Ovary (tissue), 10 donors: ENCODE measurements at places on chromosomes 1 and 21. TPM values are rescaled to one million over a fixed set of nuclear protein-coding genes. Genes with fewer than 3 reads are reported as not detected.

- no peaks in the 10 kb centered on the region for H3K36me3 ChIP-seq
- no peak for DNase-seq
- no peak overlapping the region for H3K27ac ChIP-seq
- no peak overlapping the region for H3K4me3 ChIP-seq
- no peaks in the 10 kb centered on the region for H3K4me1 ChIP-seq
- H3K27me3 ChIP-seq, result no peaks in the 10 kb centered on the region
Measured at GRCh38 chr1:55179177-55179835, 35.9 kb downstream of the USP24 start.

DNA sequence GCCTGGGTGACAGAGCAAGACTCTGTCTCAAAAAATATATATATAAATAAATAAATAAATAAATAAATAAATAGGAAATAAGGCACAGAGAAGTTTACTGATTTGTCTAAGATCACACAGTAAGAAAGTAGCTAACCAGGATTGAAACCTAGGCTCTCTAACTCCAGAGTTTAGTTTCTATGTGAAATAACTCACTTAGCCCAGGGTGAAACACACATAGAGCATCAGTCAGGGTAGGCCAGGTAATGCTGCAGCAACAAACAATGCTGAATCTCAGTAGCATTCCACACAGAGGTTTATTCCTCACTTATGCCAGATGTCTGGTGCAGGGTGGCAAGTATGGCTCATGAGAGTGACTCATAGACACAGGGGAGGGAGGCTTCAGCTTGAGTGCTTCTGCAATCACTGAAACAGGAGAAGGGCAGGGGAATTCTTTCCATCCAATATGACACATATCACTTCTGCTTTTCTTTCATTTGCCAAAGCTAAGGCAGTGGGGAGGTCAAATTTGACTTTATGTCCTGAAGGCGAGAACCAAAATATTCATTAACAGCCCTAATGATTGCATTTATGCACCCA is 37.1 kb upstream of the KANK4 start:
- no peaks in the 10 kb centered on the region for H3K4me1 ChIP-seq
- H3K27me3 ChIP-seq, result no peaks in the 10 kb centered on the region

DNA sequence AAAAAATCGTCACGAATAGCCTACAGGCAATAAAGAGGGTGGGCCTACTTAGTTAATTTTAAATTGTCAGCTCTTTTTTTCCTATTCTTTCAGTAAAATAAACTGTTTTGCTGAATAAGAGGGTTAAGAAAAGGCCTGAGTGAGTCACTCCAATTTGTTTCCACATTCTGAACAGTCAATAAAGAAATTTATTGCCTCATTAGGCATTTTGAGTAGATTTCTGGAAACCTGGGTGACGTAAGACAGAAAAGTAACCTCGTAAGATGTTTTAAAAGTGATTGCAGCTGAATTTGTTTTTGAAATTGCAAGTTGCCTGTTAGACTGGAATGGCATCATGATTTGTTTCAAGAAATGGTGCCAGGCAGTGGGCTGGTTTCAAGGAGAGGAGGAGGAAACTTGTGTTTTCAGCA is 439.3 kb downstream of the USP25 start:
- no peaks in the 10 kb centered on the region for H3K36me3 ChIP-seq
- peaks cover 1% of the 10 kb centered on the region for H3K4me1 ChIP-seq
- no peak for DNase-seq
- no peak overlapping the region for H3K4me3 ChIP-seq
- H3K27me3 ChIP-seq, result no peaks in the 10 kb centered on the region

- DNase-seq, result no peak
- no peak overlapping the region for H3K27ac ChIP-seq
- no peaks in the 10 kb centered on the region for H3K36me3 ChIP-seq
- no peak overlapping the region for H3K4me3 ChIP-seq
- peaks cover 4% of the 10 kb centered on the region for H3K4me1 ChIP-seq
Measured at GRCh38 chr1:25486602-25487001, 55.9 kb downstream of the MACO1 start.

- no peaks in the 10 kb centered on the region for H3K27me3 ChIP-seq
- H3K27ac ChIP-seq, result no peak overlapping the region
- H3K4me1 ChIP-seq, result peaks cover 12% of the 10 kb centered on the region
- H3K36me3 ChIP-seq, result no peaks in the 10 kb centered on the region
- peak overlapping the region; percentile 0 for H3K4me3 ChIP-seq
- DNase-seq, result no peak
Measured at GRCh38 chr1:45518910-45519309, 2.8 kb downstream of the PRDX1 start.

DNA sequence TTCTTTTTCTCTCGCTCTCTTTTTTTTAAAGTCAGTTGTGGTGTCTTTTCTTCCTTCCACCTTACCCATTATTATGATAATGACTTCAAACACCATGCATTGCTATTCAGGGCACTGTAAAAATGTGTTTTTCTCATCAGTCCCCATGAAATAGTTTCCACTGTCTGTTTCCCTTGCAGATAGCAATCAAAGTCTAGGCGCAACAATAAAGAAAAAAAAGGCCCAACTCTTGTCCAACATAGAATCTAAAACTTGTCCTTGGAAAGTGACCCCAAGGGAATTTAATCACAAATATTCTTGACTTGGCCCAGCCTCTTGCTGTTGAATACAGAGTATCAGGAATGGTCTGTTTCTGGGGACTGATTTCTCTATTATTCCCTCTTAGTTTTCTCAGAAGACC is 382.5 kb downstream of the PLPP3 start:
- no peaks in the 10 kb centered on the region for H3K27me3 ChIP-seq
- H3K4me3 ChIP-seq, result no peak overlapping the region
- H3K4me1 ChIP-seq, result no peaks in the 10 kb centered on the region
- H3K27ac ChIP-seq, result no peak overlapping the region

DNA sequence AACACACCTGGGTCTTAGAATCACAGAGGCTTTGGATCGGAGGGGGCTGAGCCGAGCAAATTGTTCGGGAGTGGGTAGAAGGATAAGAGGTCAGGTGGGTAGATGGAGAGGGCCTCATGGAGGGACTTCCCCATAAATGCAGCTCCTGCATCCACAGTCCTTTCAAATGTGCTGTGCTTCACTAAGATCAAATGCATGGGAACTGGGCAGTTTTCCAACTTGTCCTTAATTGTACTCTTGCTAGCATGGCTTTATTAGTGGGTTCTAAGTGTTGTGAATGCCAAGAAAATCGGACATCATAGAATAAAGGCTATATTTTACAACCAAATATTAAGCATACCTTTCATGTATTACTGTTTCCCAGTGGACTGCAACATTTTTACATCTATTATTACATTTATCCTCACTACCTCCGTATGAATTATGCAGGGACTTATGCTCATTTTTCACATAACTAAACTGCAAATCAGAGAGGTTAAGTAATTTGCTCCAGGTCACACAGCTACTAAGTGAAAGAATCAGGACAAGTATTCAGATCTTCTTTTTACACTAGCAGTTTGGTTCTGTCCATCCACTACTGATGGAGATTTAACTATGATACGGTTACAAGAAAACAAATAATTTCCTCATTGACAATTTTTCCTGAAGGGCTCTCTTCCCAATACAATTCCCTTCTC is 174.5 kb upstream of the RUNX1 start:
- H3K4me3 ChIP-seq, result no peak overlapping the region
- no peaks in the 10 kb centered on the region for H3K36me3 ChIP-seq
- no peak for DNase-seq
- no peaks in the 10 kb centered on the region for H3K27me3 ChIP-seq
- H3K27ac ChIP-seq, result no peak overlapping the region

DNA sequence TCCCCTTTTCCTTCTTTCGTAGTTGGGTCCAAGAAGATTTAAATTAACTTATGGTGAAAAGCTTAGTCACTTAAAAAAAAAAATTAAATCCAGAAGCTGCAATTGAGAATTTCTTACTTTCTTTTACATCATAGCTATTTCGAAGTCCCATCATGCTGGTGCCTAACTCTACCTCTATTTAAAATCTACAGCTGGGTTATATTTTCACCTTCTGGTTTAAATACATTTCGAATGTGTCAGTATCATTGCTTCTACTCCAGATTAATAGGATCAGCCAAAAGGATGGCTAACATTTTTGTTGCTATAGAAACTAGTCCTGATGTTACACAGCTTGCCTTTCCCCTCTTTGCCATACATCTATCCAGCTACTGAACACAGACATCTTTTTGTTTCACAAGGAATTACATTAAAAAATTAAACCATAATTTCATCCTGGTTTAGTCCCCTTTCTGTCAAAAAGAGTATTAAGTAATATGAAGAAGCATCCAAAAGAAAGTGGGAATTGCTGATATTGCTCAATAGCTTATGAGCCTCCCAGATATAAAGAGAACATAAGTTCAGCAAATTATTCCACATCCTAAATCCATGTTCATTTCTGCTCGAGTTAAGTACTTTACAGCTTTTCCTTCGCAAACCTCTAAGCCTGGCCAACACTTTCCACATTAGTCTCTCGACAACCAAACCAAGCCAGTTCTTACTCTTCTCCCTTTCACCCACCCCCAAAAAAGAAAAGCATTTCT is 396.7 kb upstream of the DAB1 start:
- DNase-seq, result no peak
- no peak overlapping the region for H3K4me3 ChIP-seq
- H3K27me3 ChIP-seq, result no peaks in the 10 kb centered on the region
- H3K27ac ChIP-seq, result no peak overlapping the region

GRCh38 chr1:212678456-212679410 is 20.9 kb downstream of the BATF3 start:
- no peaks in the 10 kb centered on the region for H3K27me3 ChIP-seq
- H3K4me3 ChIP-seq, result no peak overlapping the region
- H3K4me1 ChIP-seq, result no peaks in the 10 kb centered on the region

The ECM1 gene
- polyA plus RNA-seq, result 4.3 TPM

DNA sequence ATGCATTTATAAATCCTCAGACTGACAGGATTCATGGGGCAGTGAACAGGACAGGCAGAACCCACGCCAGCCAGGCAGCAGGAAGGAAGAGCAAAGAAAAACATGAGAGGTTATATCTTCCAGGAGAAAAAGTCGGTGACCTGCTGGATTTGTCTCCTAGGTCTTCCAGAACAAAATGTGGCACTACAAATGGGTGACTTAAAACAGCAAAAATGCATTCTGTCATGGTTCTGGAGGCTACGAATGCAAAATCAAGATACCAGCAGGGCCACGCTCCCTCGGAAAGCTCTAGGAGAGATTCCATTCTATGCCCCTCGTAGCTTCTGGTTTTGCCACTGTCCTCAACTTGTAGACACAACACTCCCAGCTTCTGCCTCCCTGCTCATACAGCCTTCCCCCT is 63.4 kb downstream of the PSMG1 start:
- H3K27me3 ChIP-seq, result no peaks in the 10 kb centered on the region
- H3K36me3 ChIP-seq, result no peaks in the 10 kb centered on the region
- H3K4me1 ChIP-seq, result no peaks in the 10 kb centered on the region
- no peak overlapping the region for H3K4me3 ChIP-seq
- DNase-seq, result no peak

The TNFRSF18 gene
- 0.10 TPM for polyA plus RNA-seq

- H3K27me3 ChIP-seq, result no peaks in the 10 kb centered on the region
- H3K36me3 ChIP-seq, result no peaks in the 10 kb centered on the region
- no peaks in the 10 kb centered on the region for H3K4me1 ChIP-seq
- no peak for DNase-seq
Measured at GRCh38 chr1:172778456-172779455, 119.9 kb downstream of the FASLG start.

The BCAN gene
- 0.11 TPM for polyA plus RNA-seq

The F13B gene
- not detected for polyA plus RNA-seq

The NUAK2 gene
- 1.5 TPM for polyA plus RNA-seq

The IPP gene
- polyA plus RNA-seq, result 9.0 TPM

The OLFML3 gene
- 139 TPM for polyA plus RNA-seq
